Effector memory CD8-positive, alpha-beta T cell (primary cell): ENCODE measurements at places on chromosomes 16 and 17.

GRCh38 chr16:83720981-83721380, 86.8 kb upstream of the HSBP1 start:
- no peak for DNase-seq

GRCh38 chr16:81601008-81601428, 156.4 kb downstream of the CMIP start:
- no peak for DNase-seq

- no peak for DNase-seq
Measured at GRCh38 chr17:28777178-28777577, 33.4 kb downstream of the TRAF4 start.

DNA sequence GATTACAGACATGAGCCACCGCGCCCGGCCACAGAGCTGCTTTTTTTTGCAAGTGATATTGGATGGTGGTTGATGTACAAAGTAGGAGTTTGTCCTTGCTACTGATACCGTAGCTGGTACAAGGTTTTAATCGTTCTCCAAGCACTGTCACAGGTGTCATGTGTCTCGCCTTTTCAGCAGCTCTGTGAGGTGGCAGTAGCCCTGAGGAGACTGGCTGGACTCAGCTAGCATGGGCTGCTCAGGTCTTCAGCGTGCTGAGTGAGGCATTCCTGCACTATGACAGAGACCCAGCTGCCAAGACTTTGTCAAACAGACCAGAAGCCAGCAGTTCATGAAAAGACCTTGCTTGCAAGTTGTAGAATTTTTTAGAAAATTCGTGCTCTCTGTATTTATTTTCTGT, 7.2 kb downstream of the WWOX start:
- no peak for DNase-seq

- no peak for DNase-seq
Measured at GRCh38 chr16:17470182-17470907, 415 bp downstream of the XYLT1 start.
